Suppressor macrophage treated with lipopolysaccharide for 4 hours (primary cell): ENCODE measurements at places on chromosomes 3 and 15.

DNA sequence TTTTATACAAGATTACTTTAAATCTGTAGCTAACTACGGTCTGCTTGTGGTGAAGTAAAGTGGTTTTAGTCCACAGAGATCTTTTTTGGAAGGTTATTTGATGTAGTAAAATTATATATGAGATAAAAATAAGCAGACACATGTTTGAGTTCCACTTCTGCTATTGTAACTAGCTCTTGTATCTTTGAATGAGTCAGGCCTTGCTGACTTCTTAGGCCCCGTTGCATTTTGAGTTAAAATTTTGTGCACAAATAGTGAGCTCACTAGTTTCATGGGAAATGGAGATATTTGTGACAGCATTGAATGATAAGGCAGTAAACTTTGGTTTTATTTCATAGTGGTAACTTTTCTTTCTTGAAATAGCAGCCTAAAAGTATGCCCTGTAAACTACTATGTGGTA, 42.6 kb downstream of the ARIH1 start:
- DNase-seq, result peak; percentile 35

DNA sequence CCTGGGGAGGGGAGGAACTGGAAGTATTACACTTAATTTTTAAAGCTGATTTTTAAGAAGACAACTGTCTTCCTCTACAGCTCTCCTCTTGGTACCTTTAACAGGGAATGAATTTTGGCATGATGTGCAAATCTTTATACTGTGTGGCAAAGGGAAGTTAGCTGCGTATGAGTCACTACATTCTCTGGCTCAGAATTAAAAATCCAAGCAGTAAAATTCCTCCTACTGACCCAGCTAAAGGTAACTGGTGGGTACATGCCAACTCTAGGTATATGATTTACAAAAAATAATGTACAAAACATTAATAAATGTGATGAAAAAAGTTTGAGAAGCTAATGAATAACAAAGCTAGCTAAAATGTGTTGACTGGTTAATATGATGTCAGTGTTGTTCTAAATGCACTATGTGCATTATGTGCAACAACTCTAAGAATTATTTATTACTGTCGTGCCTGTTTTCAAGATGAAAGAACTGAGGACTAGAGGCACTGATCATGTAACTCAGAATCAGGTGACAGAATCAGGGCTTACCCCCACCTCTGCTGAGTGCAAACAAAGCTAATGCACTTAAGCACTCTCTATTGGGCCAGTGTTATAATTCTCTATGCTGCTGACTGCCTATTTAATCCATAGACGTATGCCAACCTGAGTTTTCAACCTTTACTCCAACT, 194.7 kb upstream of the CADPS start:
- DNase-seq, result no peak

DNA sequence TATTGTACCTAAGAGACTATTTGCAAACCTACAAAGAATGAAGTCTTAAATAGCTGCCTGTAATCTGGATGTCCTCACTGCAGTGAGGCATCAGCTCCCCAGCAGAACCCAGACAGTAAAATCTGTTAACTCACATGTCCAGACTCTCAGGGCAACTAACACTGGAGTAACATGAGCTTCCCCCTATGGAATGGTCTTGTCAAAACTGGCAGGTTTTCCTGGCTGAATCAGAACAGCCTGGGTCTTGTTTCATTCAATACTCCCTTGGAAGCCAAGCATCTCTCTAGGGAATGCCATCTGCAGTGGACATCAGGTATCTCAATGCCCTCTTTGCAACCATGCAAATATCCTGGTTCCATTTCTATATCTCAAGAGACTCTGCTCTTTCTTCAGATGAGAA, 24.4 kb downstream of the PTPN9 start:
- no peak for DNase-seq

- DNase-seq, result no peak
Observed at GRCh38 chr3:39264053-39264452, 15.8 kb downstream of the CX3CR1 start.

DNA sequence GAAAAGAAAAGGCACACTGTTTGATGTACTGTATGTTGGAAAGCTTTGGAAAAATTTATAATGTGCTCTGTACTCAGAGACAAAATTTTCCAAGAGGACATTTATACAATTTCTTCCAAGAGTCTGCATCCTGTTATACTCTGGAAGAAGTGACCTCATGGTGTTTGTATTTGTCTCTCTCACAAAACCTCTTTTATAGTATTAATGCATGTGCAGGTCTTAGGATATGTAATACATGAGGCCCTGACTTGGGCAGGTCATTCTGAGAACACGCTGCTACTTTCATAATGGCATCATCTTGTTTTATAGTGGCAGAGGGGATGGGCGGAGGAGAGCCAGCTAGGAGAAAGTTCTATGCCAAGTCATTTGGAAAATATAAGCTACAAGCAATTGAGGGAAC, 72.0 kb upstream of the P3H2 start:
- DNase-seq, result no peak

- DNase-seq, result no peak
Observed at GRCh38 chr3:197749315-197749600, 425 bp upstream of the FYTTD1 start.

DNA sequence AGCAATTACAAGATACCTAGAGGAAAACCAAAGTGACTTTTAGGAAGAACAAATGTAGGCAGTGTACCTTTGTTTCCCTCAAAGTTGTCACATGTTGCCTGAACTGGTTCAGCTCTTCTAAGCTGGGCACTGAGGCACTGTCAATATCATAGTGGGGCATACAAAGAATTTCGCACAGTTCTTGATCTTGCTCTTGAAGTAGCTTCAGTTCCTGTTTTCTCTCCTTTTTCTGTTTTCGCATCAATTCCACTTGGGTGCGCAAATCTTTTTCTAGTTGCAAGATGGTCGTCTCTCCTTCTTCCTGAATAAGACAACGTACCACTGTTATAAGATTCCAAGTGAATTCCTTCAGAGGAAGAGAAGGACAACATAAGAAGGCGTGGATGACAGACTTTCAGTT, 12.7 kb downstream of the PRC1 start:
- DNase-seq, result peak; percentile 9

- peak; percentile 10 for DNase-seq
Observed at GRCh38 chr15:75456710-75457109, 5.2 kb upstream of the SIN3A start.
